Kidney epithelial cell (primary cell): ENCODE measurements at places on chromosomes 3 and 15. TPM values are rescaled to one million over a fixed set of nuclear protein-coding genes. Genes with fewer than 3 reads are reported as not detected.

- no peak for DNase-seq
Observed at GRCh38 chr3:13540297-13540995, 8.5 kb upstream of the FBLN2 start.

DNA sequence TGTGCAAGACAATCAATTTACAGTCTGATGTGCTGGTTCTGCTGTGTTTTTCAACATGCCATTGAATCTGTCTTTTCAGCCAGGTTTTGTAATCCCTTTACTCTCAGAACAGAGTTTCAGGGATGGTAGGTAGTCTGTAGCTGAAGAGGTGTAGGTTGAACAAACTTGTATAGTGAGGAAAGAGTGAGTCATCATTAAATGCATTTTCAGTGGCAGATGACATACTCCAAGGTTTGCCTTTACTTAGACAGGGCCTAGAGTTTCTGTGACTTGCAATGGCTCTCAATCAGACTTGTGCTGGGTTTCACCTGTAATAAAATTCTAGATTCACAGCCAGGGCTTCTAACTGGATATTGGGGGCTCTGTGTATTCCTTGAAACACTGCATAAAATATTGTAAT is 94.6 kb downstream of the CYP19A1 start:
- DNase-seq: no peak

DNA sequence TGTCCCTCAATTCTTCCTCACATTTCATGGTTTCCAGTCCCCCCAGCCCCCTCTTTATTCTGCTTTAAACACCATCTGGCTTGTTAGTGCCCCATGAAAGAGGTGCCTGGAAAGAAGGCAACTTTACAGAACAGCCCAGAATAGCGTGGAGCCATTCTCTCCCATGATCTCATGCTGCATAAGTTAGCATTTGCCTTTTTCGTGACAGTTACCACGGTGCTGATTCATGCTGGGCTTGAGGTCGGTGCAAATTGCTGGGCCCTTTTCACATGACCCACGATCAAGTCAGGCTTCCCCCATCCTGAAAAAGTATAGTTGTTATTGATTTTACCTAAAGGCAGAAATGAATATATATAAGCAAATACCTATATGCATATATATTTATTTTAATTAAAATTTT is 29.6 kb downstream of the SQOR start:
- DNase-seq: no peak

- peak; percentile 86 for DNase-seq
Observed at GRCh38 chr3:85589145-85589544, 630.4 kb downstream of the CADM2 start.

DAZL gene
- total RNA-seq: not detected in 2 replicates

SPATA12 gene
- 0.38 and 0.48 TPM in 2 replicates for total RNA-seq

ARHGAP11A gene
- total RNA-seq: 7.5 and 7.7 TPM in 2 replicates

LMAN1L gene
- not detected in 2 replicates for total RNA-seq

SLC27A2 gene
- 7.8 and 7.9 TPM in 2 replicates for total RNA-seq

PLSCR4 gene
- total RNA-seq: 1.7 and 3.6 TPM in 2 replicates

CLDN1 gene
- 305 and 316 TPM in 2 replicates for total RNA-seq
